NB4 (cell line): ENCODE measurements at places on chromosomes 5 and 9.
A peak's percentile ranks its signal among the peaks of the same experiment; 100 is the strongest.

DNA sequence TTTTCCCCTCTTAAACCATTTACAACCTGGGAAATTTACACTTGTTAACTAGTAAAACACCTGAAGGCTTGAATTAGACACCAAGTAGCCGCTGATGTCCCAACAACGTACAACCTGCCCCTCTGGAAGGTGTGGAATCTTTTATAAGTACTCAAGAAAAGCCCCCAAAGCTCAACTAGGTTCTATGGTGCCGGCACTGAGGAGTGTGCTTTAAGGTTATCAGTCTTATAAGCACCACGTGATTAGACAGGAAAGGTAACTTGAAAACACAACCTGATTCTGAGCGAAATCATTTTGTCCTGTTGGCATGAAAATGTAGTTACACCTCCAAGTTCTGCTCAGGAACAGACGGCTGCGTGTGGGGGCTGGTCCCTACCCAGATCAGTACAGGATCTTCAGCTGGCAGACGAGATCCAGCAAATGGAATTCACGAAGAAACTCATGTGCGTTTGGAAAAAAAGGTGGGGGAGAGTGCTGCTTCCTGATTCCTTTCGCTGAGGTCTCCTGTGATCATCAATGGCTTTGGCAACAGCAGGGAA lies 195.5 kb downstream of the MEF2C start:
- DNase-seq: no peak

DNA sequence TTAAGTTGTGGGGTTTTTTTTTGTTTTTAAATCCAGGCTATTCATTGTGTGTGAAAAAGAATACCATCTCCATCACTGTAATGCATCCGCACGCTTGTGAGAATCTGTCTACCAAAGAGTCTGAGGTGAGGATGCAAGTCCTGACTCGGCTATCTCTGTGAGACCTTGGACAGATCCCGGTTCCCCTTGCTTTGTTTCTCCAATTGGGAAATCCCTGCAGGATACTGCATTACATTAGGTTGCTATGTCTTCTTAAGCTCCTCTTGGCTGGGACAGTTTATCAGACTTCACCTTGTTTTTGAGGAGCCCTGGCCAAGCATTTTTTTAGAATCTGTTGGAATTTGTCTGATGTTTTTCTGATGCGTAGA lies 46.8 kb downstream of the GALNT10 start:
- no peak for DNase-seq

- peak; percentile 72 for DNase-seq
Measured at GRCh38 chr5:178461004-178461730, 129.0 kb downstream of the COL23A1 start.

DNA sequence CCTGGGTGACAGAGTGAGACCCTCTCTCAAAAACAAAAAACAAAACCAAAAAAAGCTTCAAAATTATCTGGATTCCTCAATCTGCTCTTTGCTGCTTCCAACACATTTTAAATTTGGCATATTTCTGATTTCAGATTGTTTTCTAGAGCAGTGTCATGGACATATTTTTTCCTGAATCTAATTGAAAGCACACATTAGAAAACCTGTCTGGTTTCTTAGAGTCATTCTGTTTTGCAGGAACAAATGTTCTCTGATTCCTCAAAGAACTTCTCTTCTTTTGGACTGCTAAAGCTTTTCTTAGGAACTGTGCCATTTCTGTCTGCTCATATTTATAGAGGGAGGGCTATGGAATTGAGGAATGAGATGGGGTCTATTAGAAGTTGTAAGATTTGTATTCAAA lies 81.6 kb downstream of the RAI14 start:
- no peak for DNase-seq

- peak; percentile 39 for DNase-seq
Measured at GRCh38 chr9:72022841-72023240, 37.6 kb downstream of the C9orf57 start.

DNA sequence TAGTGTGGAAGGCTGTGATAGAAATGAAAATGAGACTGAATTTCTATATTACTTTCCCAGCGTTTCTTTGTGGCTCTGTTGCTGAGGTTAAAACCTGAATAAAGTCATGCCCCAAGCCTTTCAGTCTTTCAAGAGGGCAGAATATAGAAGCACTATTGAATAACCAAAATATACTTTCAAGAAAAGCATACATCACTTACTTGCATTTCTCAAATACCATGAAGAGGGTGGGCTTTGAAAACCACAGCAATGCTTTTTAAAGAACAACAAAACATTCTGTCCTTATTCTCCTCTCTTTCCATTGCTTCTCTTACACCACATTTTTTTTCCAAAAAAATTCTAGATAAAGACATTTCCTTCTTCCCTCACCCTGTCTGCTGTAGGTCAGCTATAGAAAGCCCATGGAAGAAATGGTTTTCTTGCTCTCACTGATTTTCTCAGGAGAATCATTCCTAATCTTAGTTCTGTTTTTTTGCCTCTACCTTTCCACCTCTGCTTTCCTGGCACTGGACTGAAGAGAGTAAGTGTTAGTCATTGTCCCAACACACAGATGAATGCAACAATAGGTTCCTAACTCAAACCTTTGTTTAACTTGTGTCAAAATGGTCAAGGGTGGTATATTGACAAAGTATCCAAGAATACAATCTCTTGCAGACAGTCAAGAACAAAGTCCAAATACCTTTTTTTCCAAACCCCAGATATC lies 51.6 kb downstream of the NUDT12 start:
- DNase-seq: no peak

DNA sequence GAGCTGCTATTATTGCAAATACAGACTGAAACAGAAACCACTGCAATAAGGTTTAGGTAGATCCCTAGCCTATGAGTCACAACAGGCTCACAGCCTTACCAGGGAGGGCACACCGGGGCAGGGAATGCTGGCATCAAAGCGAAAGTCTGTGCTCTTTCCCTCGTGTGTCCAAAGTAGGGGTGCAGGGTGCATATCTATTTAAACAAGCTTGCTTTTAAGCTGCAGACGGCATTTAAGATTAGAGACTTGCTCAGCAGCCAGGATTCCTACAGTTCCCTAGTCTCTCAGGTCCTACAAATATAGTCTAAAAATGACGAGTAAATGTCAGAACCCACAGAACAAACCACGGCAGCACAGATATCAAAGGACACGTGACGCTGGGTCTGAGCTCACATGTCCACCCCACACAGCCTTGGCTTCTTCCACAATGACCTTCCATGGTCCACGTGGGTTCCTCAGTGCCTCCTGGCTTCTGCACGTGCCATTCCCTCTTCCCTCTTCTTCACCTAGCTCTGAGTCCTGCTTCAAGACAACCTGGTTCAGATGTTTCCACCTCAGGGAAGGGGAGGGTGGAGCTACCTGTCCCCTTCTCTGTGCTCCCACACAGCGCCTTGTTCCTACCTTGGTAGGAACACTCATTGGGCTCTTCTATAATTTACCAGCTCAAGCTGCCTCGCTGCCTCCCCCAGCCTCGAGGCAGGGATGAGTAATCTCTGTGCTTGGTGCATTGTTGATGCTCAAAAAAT lies 193.2 kb downstream of the MAPKAP1 start:
- DNase-seq: peak; percentile 11

DNA sequence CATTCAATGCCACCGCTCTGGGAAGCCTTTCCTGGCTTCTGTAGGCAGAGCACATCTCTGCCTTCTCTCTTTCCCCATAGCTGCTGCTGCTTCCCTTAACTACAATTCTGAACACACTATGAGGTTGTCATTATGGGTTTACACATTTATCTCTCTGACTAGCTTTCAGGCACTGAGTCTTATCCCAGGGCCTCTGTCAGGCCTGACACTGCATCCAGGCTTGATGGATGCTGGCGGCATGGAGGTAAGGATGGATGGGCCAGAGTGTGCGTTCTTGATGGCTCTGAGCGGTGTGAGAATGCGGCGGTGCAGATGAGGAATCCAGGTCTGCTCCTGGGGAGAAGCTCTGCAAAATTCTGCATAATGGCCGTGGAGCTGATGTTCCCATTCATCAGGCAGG lies 6.3 kb downstream of the KCNIP1 start:
- no peak for DNase-seq

DNA sequence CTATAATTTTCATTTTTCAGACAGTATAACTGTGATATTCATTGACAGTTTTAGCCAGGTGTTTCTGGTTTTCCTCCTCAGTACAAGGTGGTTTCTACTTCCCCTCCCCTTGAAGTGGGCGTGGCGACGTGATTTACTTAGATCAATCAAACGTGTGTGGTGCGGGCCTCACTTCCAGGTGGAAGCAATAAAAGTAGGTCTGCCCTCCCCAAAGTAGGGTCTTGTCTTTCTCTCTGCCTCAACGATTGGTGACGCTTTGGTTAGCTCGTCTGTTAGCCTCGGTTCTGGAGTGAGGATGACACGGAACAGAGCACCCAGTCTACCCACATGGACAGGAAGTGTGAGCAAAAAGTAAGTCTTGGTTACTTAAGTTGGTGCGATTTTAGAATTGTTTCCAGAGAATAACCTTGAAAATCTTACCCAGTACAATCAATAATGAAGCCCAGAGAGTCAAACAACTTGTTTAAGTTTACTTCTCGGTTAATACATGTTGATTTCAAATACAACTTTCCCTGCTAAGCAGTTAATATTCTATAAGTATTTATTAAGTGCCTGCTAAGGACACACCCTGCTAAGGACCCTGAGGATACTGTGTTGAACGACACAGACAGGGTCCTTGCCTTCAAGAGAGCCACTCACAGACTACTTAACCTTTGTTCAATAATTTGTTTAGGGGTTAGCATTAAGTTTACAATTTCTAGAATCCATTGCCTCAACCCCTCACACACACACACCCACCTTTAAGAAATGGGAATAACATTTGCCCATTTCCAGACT lies 48.4 kb downstream of the COX7C start:
- DNase-seq: no peak

GRCh38 chr5:121189342-121190305 lies 662.1 kb upstream of the FTMT start:
- no peak for DNase-seq

- no peak for DNase-seq
Measured at GRCh38 chr9:25472681-25473080, 205.6 kb downstream of the TUSC1 start.

DNA sequence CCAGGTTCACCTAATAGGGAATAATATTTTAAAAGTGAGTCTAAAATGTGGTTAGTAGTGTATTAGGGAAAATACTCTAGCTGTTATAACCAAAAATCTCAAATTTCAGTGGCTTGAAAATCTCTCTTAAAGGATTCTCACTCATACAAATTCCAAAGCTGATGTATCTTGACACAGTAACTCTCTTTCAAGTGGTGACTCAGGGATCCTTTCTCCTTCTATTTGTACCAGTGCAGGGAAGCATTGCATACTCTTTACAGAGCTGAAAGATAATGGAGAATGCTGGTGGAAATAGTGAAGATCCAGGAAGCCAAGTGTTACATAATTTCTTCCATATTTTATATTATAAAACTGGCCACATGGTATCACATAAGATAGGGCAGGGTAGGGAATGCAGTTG lies 560.2 kb upstream of the CDH9 start:
- DNase-seq: no peak

DNA sequence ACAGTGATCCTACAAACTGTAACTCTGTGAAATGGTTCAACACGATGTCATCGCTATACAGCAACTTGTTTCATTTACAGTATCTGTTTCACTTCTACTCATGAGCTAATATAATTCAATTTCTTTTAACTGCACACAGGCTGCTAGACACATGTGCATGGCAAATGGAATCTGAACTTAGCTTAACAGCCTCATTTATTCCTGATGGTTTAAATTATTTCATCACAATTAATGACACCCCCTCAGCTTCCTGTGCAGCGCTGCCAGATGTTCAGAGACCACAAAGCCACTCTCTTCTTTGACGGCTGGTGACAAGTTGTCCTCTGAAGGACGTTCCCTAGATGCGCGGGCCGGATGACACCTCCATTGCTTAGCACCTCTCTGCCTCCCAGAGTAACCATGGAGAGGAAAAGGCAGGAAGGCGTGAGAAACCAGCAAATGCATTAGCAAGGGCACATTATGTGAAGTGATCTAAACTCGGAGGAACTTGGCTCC lies 191.1 kb downstream of the BNC2 start:
- DNase-seq: peak; percentile 57

DNA sequence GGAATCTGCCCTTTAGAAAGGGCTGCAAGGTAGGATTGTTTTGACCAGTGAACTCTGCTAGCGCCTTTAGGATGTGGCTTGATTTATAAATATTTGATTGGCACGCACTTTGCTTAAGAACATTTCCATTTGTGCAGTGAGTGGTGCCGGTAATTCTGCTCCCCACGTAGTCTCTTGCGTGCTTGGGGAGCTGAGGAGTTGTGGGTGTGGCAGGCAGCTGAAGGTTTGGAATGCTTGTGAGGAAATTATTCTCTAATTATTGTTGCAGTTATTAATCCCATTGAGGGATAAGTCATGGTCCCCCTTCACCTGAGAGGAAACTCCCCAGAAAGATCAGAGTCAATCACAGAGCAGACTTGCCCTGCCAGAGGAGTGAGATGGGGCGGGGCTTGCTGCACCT lies 76.7 kb downstream of the FGF1 start:
- no peak for DNase-seq

- no peak for DNase-seq
Measured at GRCh38 chr5:113680534-113680933, 167.0 kb downstream of the YTHDC2 start.
